ENCODE measurements at places on chromosomes 13 and 19.
A peak's percentile ranks its signal among the peaks of the same experiment; 100 is the strongest.

GRCh38 chr19:7242601-7243258, 51.5 kb downstream of the INSR start:
- DNase-seq, result peak; percentile 93

GRCh38 chr19:18126097-18126496, 26.9 kb upstream of the PIK3R2 start:
- peak; percentile 84 for DNase-seq

DNA sequence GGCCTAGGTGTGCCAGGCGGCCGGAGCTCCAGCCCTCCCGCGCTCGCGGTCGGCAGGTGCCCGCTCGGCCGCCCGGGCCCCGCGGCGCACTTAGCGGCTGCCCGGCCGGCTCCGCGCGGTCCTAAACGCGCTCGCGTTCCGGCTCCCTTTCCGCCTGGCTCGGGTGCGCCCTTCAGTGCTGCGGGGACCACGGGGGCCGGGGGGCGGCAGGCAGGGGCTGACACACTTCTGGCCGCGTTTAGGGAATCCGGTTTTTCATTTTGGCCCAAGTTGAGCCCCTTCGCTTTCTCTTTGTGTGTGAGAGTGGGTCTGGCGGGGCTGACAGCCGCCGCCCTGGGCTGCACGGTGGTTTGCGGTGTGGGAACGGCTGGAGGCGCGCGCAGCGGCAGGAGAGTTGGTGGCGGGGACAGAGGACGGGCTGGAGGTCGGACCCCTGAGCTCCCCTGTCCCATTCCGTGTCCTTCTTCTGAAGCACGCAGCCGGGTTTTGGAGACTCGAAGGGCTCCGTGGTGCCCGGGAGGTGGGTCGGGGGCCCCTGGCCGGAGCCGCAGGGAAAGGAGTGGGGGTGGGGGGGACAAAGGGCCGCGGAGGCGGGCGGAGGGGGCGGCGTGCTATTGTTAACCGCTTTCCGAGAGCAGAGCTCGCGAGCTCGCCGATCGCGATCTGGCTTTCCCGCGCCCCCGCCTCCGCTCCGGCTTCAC, 3.1 kb downstream of the FGF9 start:
- no peak for DNase-seq

GRCh38 chr13:90135558-90135957, 1211.9 kb upstream of the MIR17HG start:
- no peak for DNase-seq

GRCh38 chr19:338421-338820, 6.2 kb downstream of the MIER2 start:
- peak; percentile 88 for DNase-seq

DNA sequence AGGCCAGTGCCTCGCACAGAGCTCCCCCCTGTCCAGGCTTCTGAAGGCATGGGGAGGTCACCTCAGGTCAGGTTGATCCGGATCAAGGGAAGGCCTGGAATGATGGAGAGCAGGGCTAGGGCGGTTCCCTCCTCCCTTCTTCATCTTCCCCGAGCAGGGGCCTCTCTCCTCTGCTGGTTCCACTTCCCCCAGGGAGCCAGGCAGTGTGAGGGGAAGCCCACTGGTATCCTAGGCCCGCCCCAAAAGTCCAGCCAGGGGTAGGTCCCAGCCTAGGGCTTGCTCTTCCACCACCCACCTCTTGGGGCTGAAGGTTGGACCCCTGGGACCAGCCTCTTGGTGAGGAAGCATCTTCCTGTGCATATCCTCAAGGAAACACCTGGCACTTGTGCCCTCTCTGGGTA, 16.4 kb upstream of the PRR19 start:
- DNase-seq, result peak; percentile 55

GRCh38 chr19:48113190-48113917, 2.7 kb upstream of the PLA2G4C start:
- DNase-seq, result no peak

DNA sequence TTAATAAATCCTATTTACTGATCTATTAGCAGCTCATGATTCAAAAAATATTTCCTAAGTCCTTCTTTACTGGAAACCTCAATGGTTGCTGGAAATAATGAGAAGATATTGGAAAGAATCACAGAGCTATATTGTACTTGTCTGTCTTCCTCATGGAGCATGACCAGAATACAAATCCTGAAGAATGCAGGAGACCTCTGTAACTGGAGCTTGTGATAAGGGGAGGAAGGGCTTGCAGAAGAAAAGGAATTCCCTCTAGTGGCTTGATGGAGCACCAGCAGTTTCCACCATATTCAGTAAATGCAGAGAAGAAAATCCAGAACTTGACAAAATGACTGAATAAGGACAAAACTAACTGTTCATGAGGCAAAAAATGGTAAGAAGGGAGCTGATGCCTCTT, 1333.1 kb downstream of the EFNB2 start:
- DNase-seq, result peak; percentile 22

DNA sequence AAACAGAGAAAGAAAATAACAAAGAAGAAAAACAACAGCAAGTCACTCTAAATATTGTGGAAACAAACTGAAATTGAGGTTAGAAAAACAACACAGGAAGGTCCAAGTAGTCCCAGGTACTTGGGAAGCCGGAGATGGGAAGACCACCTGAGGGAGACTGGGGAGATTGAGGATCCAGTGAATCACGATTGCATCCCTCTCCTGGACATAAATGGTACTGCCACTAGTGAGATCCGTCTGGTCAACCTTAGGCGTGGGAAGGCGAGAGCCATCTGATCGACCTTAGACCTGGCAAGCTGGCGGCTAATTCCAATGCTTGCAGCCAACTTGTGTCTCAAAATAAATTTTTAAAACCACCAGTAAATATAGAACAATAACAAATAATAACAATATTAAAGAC, 81.9 kb downstream of the ZNF726 start:
- DNase-seq, result no peak

DNA sequence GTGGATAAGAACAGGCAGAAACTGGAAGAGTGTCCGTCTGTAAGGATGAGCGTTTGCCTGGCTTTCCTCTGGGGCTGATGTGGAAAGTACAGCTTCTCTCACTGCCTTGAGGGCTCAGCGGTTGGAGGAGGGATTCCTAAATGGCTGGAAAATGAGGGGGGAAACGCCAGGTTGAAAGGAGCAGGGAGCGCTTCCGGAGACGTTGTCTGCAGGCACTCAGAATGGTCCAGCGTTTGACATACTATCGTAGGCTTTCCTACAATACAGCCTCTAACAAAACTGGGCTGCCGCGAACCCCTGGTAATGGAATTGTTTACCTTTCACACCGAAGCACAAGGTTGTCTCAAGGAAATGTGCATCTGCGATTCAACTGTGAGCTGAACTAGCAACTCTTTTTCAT, 39.9 kb downstream of the MRPL57 start:
- DNase-seq, result no peak

GRCh38 chr13:90445179-90445578, 902.3 kb upstream of the MIR17HG start:
- DNase-seq, result no peak

DNA sequence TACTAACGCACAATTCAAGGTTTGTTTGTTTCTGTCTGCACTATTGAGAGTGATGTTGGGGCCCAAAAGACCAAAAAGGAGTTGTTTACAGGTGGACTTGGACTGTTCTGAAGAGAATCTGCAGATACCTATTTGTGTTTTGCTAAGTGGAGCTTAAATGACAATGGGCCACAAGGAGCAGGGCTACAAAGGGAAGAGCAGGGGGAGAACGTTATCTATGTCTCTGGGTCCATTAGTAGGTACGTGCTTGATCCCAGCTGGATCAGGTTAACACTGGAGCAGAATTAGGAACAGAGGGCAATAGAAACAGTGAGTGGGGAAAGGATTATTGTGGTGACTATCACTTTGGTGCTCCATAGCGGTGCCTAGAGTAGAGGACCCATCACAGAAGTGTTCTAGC, 22.5 kb downstream of the NBEA start:
- DNase-seq, result no peak

DNA sequence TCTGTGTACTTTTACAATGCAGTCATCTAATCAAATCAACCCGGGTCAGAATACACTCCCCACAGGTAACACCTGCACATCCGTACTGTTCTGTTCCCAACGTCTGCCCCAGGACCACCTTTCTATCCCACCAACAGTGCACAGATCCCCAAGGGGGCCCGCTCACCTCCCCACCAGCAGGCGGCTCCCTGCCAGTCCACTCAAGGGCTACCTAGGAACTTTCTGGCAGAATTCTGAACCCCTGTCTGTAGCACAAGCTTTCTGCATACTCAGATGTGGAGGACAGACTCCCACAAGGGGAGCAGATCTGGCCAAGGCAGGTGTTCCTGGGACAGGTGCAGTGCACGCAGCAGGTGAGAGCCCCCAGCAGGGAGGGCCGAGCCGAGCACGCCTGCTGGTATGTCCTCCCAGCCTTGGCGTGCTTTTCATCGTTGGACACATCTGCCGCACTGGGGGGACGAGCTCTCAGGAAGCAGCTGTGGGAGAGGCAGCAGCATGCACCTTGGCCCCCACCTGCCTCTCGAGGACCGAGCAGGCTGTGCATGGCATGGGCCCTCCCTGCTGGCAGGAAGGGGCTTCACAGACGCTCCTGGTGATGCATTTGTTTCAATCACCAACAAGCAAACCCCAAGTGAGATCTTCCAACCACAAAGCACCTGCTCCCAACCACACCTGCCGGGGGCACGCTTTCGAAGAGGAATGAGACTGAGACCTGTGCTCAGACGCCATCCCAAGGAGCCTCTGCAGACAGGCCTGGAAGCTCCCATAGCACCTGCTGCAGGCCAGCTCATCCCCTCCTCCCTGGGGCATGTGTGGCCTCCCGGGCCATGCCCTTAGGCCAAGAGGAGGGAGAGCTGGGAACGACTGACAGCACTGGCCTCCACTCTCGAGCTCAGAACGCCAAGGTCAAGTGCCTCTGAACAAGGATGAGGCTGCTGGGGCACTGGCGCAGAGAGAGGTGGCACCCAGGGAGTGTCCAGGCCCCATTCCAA, 35.9 kb downstream of the RAB20 start:
- no peak for DNase-seq

GRCh38 chr19:6475321-6476108, 6.1 kb downstream of the DENND1C start:
- DNase-seq, result no peak

GRCh38 chr19:35095667-35096368, 19.8 kb upstream of the FXYD3 start:
- no peak for DNase-seq

DNA sequence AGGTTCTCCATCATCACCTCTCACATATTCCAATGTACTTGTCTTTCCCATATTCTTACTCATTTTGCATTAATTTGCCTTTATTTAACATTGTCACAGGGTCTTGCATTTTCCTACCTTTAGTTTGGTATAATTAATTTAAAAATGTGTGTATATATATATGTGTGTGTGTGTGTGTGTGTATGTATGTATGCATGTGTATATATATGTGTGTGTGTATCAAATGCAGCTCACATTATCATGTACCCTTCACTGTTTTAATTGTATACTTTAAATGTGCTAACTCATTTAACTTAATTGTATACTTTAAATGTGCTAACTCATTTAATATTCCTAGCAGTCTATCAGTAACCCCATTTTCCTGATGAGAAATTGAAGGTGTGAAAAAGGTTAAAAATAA, 104.5 kb downstream of the PCDH9 start:
- DNase-seq, result no peak

- DNase-seq, result peak; percentile 86
Observed at GRCh38 chr13:70864731-70865130, 756.5 kb upstream of the KLHL1 start.

- DNase-seq, result no peak
Observed at GRCh38 chr19:29971002-29971401, 29.0 kb downstream of the URI1 start.

GRCh38 chr19:46494146-46494940, 1.3 kb downstream of the PNMA8B start:
- DNase-seq, result no peak

DNA sequence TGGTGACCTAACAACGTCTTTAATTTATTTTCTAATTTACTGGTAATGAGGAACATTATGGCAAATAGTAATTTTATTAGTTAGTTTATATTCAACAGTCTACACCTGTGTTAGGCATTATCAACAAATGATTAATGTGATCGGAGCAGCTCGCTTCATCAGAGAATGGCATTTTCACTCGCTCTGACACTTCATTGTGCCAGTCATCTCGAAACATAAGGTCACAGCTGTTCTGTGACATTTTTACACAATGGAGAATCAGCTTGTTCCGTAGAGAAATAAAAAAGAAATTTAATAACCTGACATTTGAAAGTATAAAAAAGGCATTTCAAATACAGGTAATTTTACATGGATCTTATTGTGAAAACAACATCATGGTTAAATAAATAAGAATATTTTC, 858.4 kb downstream of the SLITRK6 start:
- no peak for DNase-seq

DNA sequence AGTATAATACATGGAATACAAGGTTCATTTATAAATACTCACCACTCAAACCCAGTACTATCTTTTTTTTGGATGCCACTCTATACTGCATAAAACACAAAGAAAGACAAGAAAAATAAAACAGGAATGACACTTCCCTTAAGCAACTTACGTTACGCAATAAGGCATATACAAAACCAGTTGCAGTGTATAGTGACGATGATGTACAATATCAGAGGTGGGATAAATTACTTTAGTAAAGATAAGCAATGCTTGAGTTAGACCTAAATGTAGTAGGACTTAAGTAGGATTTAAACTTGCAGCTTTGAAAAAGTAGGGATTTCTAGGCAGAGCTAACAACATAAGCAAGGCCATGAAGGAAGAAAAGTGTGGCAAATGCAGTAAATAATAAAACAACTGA, 374.9 kb downstream of the SPRY2 start:
- peak; percentile 35 for DNase-seq

- no peak for DNase-seq
Observed at GRCh38 chr13:21365574-21365973, 93.5 kb downstream of the ZDHHC20 start.

DNA sequence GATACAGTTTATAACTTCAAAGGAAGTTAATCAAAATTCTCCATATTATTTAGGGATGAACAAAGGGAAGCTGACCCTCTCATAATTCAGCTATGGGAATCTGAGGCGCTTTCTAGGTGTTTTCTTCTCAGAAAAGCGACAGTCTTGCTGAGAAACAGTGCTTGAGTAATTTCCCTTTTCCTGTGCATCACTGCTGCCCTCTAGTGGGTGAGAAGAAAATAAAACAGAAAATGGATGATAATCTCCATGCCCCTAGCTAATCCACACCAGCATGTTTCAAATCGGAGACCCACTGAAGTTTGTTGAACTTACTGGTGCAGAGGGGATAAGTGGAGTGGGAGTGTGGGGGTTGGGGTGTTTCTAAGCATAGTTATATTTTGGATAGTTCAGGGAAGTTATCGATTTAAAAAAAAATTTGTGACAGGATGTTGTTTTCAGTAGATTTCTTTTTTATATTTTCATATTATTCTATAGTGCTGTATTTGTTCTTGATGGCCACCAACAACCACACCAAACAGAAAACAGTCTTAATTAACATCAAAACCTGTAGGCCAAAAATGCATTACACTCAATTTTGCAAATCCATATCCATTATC, 21.4 kb downstream of the LCP1 start:
- DNase-seq, result peak; percentile 75
